ENCODE measurements at places on chromosomes 3 and 15.
A peak's percentile ranks its signal among the peaks of the same experiment; 100 is the strongest.

DNA sequence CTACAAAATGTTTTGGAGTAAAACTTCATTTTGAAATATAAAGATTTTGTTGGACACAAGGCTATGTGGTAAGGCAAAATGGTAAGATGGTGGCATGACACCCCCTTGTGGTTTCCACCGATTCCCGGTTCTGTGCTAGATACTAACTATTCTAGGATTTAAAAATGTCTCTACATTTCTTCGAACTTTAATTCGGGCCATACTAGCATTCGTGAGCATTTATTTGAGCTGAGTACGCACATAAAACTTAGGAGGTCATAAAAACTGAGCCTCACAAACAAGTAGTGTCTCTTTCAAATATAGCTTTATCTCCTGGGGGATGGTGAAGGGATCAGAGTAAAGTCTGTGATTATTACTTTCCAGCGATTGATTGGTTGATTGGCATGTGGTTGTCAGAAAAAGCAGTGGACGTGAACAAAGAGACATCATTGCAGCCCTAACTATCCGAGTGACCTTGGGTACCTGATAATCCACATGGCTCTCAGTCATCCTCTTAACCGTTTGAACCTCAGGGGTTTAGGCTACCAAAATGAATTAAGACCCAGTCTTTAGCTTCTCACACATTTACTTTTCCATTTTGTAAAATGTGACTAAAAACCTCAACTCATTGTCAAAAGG is 1.1 kb upstream of the ZNF639 start:
- peak; percentile 46 for DNase-seq

GRCh38 chr3:132756108-132756650 is 34.0 kb upstream of the NPHP3 start:
- DNase-seq, result no peak

- DNase-seq, result peak; percentile 14
Observed at GRCh38 chr15:29687939-29688505, 134.2 kb downstream of the TJP1 start.

- no peak for DNase-seq
Observed at GRCh38 chr3:194025119-194025518, 110.8 kb upstream of the HES1 start.

DNA sequence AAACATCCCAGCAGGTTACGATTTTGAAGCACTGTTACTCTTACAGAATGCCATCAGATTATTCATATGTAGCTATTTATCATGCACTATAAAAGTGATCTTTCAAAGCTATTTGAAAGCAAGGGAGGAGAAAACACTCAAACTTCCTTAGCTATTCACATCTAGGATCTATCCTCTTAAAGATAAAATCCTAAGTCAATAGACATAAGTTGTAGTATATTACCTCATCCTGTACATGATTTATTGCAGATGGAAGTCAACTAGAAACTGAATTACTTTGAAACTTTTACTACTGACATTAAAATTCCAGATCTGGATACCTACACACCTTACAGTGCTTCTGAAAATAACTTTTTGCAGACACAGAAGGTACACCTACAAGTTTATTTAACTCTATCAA is 197.2 kb downstream of the MEIS2 start:
- peak; percentile 36 for DNase-seq

GRCh38 chr15:77904436-77904821 is 173.1 kb downstream of the TBC1D2B start:
- DNase-seq, result no peak

GRCh38 chr15:72614810-72615532 is 39.5 kb upstream of the GOLGA6B start:
- peak; percentile 58 for DNase-seq

GRCh38 chr3:17802950-17803349 is 60.5 kb upstream of the TBC1D5 start:
- DNase-seq, result no peak

GRCh38 chr15:101811902-101812301 is at the start of gene OR4F15:
TSS of gene OR4F15 (plus strand) at chr15:101812202. CDS start at chr15:101818187, 5,985 bp downstream.
- DNase-seq, result no peak

DNA sequence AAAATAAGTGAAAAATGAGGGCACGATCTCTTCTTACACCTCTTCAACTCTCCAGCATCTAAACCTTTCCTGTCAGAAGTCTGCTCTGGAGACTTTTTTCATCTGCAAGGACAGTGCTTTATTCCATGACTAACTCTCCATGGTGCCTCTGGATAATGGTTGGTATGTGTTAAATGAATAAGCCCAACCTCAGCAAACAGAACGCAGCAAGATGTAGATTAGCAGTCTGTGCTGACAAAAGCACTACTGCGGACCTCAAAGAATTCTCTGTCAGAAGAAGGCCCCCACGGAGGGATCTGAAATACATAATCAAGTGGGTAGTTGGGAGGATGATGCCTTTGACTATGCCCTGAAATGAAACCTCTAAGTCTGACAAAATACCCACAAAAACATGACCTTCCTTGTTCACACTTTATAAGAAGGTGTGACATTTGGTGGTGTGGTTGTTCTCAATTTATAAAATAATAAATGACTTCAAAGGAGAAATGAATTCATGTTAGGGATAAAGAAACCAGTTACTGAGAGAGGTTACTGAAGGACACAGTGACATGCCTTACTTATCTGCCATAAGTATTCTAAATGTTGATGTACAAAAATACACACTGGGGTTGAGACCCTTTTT is 43.2 kb upstream of the ADCY5 start:
- no peak for DNase-seq

- DNase-seq, result no peak
Observed at GRCh38 chr3:196398782-196399181, 33.4 kb downstream of the UBXN7 start.

DNA sequence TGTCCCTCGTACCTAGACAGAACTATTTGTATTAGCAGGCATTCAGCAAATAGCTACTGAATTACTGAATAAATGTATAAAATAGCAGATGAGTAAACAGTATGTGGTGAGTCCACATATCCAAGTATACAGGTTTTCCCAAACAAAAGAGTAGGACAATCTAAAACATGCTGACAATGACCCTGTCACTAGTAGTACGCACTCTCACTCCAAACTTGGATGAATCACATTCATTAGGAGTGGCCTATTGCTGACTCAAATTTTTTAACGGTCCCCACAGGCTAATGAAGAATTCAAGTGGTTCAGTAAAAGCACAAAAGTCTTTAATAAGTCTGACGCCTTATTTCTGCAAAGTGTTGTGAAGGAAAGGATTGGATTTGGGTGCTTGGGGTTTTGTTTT is 449.3 kb upstream of the THBS1 start:
- peak; percentile 29 for DNase-seq

DNA sequence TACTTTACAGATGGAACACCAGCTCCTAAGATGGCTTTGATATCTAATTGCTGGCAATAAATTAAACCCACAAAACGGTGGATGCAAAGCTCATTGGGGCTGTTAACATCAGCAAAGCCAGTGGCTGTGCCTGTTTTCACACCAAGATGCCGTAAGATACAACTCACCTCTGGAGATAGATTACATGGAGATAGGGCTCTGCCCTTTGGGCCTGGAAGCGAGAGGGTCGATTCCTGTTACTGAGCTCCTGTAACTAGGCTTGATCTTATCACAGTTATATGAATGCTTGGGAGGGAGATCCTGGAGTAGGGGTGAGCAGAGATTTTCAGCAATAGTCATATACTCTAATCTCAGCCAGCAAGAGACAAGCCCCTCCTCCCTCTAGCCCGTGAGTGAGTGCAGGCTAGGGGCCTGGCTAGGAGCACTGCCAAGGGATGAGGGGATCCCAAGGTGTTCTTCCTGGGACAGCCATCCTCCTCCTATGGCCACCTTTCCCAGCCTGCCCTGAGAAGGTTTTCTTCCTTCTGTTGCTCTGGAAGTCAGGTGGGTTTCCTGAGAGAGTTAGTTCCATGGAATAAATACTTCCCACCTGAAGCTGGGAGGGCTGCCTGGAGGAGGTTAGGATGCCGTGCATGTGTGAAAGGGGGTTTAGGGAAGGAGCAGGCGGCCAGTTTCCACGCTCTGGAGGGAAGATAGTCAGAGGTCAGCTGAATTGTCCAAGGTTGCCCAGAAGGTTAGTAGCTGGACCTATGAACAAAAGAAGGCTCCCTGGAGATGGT is 18.1 kb upstream of the DOCK3 start:
- no peak for DNase-seq

DNA sequence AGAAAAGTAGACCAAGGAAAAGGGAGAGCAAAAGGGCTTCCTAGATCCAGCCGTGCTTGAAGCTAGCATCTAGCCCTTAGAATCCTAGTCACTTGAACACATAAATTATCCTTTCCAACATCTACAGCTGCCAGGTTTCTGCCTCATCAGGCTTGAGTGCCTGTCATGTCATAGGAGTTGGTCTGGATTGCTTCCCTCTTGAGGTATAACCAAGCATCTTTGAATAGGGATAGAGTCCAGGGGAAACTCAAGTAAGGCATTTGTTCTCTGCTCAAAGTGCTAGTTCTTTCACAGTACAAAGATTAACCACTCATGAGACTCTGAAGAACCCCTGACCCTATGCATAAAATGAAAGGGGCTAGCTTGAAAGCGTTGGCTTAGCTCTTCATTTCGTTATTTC is 72.3 kb downstream of the SLCO3A1 start:
- peak; percentile 28 for DNase-seq

- DNase-seq, result no peak
Observed at GRCh38 chr15:47678040-47678439, 39.3 kb upstream of the SEMA6D start.

GRCh38 chr3:105187344-105187743 is 179.4 kb upstream of the ALCAM start:
- DNase-seq, result no peak

DNA sequence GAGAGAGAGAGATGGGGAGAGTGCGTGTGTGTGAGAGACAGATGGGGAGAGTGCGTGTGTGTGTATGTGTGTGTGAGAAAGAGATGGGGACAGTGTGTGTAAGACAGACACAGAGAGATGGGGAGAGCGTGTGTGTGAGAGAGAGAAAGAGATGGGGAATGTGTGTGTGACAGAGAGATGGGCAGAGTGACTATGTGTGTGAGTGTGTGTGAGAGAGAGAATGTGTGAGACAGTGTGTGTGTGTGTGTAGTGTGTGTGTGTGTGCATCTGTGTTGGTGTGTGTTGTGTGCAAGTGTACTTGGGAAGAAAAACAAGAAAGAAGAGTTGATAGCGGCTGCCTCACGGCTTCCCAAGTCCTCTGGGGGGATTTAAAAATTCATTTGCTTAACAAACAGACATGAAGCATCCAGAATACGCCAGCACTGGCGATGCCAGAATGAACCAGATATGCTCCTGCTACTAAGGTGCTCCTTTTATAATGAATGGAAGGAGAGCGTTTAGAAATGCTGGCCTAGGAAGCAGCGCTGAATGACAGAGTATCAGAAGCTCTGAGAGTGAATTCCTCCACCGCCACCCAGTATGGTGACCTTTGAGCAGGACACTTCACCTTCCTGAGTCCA is 186.1 kb upstream of the TSC22D2 start:
- no peak for DNase-seq

GRCh38 chr15:100940767-100941379 is 21.7 kb downstream of the LRRK1 start:
- DNase-seq, result no peak

DNA sequence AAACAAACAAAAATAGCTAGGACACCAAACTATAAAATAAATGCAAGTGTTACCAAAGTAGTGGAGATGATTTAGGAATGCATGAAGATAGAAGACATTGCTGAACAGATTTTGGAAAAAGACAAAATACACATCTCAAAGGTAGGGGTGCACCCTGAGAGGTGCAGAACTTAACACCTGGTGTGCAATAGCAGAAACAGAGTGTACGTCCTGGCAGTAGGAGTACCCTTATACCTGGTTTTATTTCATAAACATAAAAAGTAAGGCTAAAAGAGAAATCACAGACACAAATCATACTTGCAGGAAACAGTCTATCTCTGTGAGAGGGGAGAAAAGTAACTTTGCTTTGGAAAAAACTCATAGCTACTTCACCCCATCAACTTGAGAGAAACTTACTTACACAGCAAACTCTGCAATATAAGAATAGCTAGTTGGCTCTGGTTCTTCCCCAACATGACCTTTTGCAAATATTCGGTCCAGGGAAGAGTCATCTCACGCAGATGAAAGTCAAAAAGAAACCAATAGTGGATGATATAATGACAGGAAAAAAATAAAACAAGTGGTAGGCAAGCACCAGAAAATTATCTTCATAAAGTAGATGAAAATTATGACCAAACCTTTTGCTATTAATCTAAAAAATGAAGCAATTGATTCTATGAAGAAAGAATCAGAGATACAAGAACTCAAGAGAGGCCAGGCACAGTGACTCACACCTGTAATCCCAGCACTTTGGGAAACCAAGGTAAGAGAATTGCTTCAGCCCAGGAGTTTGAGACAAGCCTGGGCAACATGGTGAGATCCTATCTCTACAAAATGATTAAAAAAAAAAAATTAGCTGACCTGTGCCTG is 108.9 kb upstream of the BNIP2 start:
- no peak for DNase-seq

- DNase-seq, result no peak
Observed at GRCh38 chr3:104952146-104952972, 414.4 kb upstream of the ALCAM start.

DNA sequence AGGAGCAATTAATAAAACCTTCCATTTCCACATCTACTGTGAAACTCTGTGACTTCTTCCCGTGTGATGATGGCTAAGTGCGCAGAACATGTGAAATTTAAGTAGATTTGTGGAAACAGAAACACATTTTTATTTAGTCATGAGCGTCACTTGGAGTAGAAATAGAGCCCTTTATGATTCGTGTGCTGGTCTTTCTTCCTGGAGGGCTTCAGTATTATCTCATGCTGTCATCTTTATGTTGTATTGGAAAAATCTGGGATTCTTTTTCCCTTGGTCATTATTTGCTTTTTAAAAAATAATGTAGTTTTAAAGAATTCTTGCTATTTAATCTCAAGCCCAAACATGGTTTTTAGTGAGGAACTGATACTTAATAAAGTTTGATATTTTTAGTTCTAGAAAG is 284.0 kb upstream of the CTDSPL start:
- no peak for DNase-seq

GRCh38 chr3:170863816-170864215 is 6.2 kb downstream of the RPL22L1 start:
- DNase-seq, result no peak

- no peak for DNase-seq
Observed at GRCh38 chr3:175192536-175192935, 333.4 kb downstream of the NAALADL2 start.

DNA sequence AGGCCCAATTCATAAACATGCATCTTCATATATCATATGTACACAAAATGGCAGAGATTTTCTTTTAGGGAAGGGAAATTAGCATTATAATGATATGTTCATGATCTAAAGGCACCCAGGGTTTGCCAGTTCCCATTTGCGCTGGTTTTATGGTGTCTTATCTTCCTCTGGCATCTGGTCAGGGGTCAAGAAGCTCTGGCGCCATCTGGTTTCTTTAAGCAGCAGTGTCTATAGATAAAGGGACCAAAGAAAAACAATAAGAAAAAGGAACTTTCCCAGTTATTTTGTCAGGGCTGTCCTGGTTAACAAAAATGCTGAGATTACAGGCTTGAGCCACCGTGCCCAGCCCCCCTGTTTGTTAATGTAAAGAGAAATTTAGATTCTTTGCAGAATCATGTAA is 3.3 kb upstream of the DCP1A start:
- DNase-seq, result peak; percentile 12
